ENCODE measurements at places on chromosomes 3 and 15.

DNA sequence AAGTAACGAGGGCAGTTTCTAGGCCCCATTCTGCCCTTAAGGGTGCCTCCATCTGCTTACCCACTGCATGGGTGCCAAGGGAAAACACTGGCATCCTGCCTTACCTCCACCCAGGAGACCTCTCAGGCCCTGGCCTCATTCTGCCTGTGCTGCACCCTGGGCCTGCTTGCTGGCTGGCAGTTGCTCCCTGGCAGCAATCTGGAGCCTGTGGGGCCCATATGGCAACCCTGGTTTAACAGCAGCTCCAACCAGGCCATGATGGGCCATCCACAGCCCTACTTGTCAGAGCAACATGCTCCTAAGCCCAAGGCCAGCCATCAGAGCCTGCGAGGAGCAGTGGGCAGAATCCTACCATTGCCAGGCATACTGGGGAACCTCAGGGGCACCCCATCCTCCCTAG lies 3.7 kb downstream of the C3orf18 start:
- DNase-seq, result no peak

DNA sequence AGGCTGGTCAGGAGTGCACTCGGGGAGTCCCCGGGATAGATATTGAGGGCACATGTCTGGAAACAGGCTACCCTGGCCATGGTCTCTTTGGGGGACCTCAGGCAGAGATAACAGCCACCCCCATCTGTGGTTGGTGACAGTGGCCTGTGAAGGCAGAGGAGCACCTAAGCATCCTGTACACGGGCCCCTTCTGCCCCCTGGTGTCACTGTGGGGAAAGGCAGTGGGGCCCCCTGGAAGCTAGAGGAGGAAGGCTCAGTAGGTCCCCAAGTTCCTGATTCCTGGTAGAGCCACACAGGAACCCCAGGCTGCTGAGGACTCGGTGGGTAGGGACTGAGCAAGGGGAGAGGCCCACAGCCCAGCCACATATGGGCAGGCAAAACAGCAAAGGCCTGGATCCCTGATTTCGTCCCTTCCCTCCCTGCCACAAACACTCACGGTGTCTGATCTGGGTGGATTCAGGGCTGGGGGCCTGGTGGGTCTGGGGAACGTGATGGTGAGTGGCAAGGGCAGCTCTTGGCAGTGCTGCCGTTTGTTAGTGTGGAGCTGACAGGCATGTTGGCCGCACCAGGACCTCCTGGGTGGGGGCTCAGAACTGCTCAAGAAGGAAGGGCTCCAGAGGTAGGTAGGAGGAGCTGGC lies 14.1 kb upstream of the CXCR6 start:
- peak; percentile 72 for DNase-seq

GRCh38 chr3:101858464-101859030 lies 9.2 kb downstream of the NFKBIZ start:
- no peak for DNase-seq

DNA sequence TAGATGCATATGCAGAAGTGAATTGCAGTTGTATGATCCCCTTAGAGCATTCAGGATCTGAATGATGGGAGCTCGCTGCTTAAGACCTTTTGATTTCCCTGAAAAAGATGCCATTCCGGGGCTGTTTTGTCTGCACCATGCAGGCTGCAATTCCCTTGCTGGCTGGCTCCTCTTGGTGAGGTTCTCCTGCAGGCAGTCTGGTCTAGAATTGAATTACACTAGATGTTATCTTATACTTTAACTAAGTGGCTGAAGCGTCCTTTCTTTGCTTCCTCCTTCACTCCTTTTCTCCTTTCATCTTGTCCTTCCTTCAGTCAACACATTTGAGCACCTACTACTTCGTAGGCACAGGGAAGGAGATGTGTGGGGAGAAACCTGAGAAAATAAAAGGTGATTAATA lies 18.6 kb upstream of the MYZAP start:
- DNase-seq, result no peak

GRCh38 chr3:53495520-53496391 lies 1.3 kb downstream of the CACNA1D start:
- no peak for DNase-seq

GRCh38 chr15:29105151-29105854 lies 164.3 kb downstream of the NSMCE3 start:
- DNase-seq, result no peak

DNA sequence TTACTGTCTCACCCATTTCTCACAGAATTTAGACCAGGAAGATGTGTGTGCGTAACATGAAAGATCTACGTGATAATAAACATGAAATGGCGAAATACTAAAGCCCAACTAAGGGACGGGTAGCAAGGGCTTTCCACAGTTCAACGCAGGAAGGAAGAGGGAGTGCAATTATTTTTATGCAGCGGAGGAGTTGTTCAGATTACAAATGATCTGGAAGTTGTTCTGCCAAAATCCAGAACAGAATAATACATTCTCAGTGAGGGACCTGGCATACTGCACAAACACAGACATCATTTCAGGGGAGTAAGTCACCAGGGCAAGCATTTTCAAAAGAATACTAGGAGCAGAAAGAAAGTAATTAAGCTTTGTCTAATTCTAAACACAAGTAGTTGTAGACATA lies 133.6 kb upstream of the RAP2B start:
- peak; percentile 77 for DNase-seq

DNA sequence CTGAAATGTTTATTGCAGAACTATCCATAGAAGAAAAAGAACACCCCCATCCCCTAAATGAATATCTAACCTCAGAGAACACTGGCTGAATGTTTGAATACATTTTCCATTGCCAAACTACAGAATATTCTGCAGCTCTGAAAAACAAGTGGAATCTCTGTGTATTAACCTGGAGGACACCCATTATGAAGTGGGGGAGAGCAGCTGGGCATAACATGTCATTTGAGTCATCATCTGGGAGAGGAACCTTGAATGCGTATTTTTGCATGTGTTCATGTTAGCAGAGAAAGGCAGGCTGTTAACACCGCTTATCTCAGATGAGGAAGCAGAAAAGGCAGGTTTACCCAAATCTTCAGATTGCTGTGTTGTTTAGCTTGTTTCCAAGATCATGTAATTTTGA lies 31.5 kb downstream of the ESYT3 start:
- no peak for DNase-seq

DNA sequence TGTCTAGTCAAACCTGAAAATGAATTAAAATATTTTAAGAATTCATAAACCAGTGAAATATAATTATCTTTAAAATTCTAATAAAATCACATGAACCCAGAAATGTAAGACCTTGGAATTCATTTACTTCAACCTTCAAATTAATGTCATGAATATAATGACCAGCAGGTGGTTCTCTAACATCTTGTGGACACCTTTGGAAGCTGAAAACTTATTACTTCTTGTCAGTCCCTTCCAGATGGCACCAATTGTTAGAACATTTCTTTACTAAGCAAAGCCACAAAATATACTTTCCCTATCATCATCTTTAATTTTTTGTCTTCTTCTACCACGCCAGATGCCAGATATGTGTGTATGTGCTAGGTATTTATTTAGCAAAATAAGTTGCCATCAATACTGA lies 240.0 kb downstream of the MBNL1 start:
- DNase-seq, result no peak

DNA sequence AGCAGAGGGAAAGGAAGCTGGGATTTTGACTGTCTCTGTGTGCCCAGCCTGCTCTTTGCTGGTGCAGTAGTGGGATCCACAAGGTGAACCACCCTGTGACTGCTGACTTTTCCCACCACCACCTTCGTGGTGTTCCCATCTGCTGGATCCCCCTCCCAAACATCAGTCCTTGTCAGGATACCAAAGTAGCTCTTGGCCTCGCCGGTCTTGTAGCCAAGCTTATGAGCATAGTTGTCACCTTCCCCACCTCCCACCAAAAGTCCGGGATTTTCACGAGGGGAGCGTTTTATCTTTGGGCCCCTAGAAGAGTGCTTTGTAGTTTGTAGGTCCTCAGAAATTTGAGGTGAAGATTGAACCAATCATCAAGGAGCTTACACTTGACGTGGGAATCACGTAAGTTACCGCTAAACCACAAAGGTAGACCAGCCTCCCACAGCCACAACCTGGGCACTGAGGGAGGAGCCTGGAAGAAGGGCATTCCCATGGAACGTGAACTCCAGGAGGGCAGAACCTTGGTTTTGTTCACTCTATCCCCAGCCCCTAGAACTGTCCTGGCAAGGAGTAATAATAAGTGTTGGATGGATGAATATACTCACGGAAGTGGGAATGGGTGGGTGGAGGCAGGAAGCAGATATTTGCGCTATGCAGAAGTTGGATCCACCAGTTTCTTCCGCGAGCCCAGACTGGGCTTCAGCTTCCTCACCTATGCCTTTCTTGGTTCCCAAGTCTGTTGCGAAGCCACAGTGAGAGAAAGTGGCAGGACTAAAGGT lies 814 bp upstream of the TEX264 start:
- peak; percentile 21 for DNase-seq

- DNase-seq, result no peak
Measured at GRCh38 chr3:138936741-138937689, 9.9 kb downstream of the FOXL2 start.

DNA sequence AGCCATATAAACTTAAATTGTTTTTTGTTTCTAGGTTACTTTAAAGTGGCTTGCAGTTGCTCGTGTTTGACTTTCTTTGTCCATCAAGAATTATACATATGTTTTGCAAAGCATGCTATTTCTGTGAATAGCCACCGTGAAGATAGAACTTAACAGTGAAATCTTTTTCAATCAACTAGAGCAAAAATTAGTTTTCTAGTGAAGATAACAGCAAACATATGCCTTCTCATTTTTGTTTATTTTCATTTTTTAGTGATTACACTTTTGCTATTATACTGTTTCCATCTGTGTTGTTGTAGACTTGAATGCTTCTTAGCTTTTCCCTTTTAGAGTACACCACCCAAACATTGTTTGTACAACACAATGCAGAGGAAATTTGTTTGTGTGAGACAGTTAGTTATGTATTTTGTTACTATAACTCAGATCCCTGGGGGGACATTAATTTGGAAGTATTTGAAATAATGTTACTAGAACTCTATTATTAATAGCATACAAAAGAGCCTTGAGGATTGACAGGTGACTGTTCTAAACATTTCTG lies 62.8 kb downstream of the CRYBG3 start:
- DNase-seq, result no peak

- peak; percentile 16 for DNase-seq
Measured at GRCh38 chr15:65611888-65612615, 1.1 kb upstream of the INTS14 start.

- DNase-seq, result peak; percentile 26
Measured at GRCh38 chr3:52004163-52004787, 8.6 kb upstream of the RPL29 start.

DNA sequence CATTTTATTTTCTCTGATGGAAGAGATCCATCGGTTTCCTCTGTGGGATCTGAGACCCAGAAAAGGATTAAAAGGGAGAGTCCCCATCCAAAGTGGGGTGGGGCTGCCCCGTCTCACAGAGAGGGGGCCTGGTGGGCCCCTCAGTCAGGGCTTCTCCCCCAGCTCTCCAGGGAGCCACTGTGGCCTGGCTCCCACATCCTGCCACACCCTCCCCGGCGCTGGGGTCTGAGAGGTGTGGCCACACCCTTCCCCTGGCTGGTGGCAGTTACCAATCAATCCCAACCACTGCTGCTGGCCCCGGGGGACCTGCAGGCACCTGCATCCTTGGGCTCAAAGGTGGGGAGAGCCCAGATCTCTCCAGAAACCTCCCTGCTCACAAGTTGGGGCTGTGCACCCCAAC lies 161.8 kb upstream of the IQSEC1 start:
- DNase-seq, result no peak

GRCh38 chr15:57785959-57786358 lies 79.4 kb downstream of the POLR2M start:
- peak; percentile 20 for DNase-seq

DNA sequence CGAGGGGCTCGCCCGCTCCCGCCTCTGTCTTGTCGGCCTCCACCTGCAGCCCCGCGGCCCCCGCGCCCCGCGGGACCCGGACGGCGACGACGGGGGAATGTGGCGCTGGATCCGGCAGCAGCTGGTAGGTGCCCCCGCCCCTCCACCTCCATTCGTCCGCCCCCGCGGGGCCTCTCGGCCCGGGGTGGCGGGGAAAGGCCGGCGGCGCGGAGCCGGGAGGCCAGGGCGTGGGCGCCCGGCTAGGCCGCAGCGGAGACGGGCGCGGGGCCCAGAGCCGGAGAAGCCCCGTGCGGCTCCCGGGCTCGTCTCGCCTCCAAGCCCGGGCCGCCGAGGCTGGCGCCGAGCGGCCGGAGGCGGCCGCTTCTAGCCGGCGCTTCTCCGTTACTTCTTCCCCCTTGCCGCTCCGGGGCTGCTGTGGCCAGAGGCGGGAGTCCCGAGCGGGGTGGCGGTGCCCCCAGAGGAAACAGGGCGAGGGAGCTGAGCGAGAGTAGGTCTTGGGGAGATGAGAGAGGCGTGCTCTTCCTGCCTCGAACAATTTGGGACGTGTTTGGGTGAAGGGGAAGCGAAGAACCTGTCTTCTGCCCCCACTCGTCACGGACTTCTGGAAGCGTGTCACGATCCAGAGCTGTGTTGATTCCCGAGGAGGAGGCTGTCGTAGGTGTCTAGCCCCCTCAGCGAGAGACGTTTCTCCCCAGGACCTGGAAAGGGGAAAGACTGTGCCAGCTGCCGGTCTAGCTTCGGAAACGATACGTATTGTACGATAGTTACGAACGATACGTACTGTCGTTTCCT lies 555 bp downstream of the ATP11B start:
- DNase-seq, result peak; percentile 71

GRCh38 chr3:186287711-186288110 lies 74.3 kb downstream of the DGKG start:
- DNase-seq, result no peak

- DNase-seq, result no peak
Measured at GRCh38 chr3:72661115-72661457, 187.2 kb downstream of the SHQ1 start.

GRCh38 chr3:101143012-101143411 lies 149.8 kb upstream of the ABI3BP start:
- no peak for DNase-seq

- DNase-seq, result peak; percentile 52
Measured at GRCh38 chr15:94412979-94413746, 181.8 kb downstream of the MCTP2 start.

DNA sequence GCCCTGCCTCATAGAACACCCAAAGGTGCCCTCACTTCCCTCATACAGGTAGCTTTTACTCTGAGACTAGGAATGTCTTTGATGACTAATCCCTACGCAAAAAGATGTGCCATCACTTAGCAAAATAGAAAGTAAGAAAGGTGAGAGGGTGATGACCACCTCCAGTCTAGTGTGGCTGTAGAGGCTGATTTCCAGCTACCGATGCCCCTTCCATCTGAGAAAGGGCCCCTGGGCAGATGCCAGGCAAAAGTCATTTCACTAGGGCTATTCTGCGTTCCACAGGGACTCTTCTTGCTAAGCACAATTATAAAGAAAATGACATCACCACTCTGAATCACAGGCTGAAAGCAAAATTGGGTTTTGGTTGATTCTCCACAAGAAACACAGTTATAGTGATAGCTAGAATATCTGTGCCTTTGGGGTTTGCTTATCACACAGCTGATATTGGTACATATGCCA lies 77.4 kb downstream of the RBPMS2 start:
- DNase-seq, result no peak
